Activated naive CD4-positive, alpha-beta T cell treated with anti-CD3 and anti-CD28 coated beads for 36 hours (primary cell): ENCODE measurements at places on chromosomes 6 and 20.

DNA sequence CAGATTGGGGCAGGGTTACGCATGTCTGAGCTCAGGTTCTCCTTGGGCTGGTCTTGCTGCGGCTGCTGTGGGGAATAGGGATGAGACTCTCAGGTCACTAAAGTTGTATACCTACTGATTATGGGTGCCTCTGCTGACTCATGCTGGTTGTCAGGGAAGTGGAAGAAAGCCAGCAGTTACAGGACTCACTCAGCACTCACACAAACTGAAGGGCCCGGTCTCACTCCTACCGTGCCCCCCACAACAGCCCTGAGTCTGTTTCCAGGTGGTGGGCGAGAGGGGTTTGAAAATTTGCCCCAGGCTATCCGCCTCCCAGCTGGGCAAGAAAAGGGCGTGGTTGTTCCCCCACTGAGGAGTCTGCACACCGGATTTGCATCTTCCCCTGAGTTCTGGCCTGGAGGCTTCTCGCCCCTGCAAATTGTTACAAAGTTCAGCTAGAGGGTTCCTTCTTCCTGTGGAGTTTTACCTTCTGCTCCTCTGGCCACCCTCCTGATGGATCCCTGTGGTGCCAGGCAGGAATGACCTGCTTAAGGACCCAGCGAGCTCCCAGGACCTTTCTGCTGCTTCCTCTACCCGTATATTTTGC is 659.2 kb downstream of the HDGFL1 start:
- no peak for DNase-seq

DNA sequence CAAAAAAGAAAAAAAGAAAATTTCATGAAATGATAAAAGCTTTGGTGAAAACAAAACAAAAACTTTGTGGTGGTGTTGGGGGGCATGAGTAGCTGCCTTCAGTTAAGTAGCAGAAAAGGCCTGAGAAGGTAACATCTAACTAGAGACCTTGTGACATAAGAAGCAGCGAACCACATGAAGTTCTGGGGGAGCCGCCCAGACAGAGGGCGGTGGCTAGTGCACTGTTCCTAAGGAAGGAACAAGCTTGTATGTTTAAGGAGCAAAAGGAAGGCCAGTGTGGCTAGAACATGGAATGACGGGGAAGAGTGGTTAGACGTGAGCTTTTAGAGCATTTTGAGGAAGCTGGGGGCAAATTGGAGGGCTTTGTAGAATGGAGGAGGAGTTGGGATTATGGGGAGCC is 7.5 kb upstream of the RSPH3 start:
- DNase-seq, result no peak

GRCh38 chr6:39361657-39362486 is 39.4 kb upstream of the KCNK16 start:
- peak; percentile 65 for DNase-seq

- no peak for DNase-seq
Measured at GRCh38 chr6:133241901-133242636, 912 bp downstream of the EYA4 start.

DNA sequence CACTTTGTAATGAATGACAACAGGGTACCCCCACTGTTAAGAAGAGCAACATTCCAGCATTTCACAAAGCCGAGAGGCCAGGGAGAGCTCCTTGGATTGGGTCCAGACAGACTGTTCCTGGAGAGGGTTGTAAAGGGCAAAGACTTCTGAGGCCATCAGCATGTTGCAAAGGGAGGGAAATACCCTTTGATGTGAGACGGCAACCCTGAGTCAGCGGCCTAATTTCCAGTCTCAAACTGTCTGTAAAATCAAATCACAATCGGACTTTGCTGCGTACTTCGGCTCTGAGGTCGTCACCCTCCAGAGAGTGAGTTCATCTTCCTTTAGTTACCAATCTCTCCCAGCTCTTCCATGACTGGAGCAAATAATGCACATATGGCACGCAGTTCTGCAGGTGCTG is 101.0 kb upstream of the DTNBP1 start:
- DNase-seq, result peak; percentile 12

- no peak for DNase-seq
Measured at GRCh38 chr6:81758221-81758620, 5.7 kb upstream of the TENT5A start.

DNA sequence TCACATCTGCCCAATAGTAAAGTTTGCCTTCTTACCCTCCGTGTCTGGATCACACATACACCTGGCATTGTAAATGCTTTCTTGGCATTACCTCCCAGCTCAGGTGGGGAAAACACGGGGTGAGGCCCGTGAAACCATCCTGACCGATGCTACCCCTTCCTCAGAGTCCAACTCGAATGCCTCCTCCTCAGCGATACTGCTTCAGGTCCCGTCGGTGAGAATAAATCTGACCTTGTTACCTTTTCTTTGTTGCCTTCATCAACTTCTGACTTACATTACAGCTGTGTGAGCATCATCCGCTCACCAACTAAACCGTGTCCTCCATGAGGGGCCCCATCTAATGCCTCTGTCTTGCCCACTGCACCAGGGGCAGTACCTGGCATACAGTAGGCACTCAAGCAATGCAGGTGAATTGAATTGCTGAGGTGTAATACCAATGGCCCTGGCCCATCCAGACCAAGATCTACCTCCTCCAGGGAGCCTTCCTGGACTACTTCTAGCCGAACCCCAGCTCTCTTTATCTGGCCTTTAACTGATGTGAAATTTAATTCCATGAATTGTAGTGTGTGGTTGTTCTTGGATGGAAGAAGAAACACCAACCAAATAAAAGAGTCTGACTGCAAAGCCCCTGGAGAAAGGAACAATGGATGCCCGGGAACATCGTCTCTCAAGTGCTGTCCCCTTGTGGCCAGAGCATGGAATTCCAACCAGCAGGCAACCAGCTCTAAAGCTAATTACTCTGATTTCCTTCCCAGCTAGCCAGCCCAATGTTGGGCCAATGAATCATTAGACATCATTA is 141.5 kb downstream of the ANKRD60 start:
- DNase-seq, result peak; percentile 45

GRCh38 chr20:3753098-3753497 is 14.5 kb downstream of the ADISSP start:
- DNase-seq, result peak; percentile 81

DNA sequence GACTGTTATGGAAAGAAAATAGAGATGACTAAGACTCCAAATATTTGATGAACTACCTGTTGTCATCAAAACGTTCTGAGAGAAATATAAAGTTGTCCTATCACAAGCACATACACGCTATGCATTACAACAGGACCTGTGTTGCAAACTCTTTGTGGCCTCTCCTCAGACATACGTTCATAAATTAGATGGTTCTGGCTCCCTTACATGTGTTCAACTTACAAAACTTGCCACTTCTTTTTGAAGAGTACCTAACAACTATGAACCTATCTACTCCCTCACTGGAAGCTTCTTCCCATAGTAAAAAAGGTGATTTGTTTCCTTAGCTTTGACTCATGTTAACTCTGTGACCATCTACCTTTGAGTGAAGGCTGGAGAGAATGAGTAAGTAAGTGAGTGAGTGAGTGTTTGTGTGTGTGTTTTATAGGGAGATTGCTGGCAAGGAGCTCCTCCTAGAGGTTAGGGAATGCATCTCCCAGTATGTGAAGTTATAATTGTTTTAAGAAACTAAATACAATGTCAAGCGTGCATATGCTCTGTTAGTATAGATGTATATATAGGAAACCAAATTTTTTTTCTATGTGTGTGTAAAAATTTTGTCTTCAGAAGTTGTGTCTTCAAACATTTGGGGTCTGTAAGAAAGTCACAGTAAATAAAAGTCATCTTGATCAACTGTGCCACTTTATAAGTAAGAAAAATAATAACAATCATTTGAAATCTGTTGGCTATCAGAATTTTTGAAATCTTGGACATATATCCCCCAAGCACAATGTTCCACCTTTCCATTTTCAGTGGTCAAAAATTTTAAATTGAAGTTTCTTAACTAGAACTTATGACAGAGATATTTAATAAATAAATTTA is 1211.1 kb upstream of the GJE1 start:
- DNase-seq, result peak; percentile 32
